Stimulated activated CD8-positive, alpha-beta memory T cell treated with anti-CD3 and anti-CD28 coated beads, Interleukin-4, amount 100 ng/mL, for 48 hours (primary cell): ENCODE measurements at places on chromosomes 2 and 18.

DNA sequence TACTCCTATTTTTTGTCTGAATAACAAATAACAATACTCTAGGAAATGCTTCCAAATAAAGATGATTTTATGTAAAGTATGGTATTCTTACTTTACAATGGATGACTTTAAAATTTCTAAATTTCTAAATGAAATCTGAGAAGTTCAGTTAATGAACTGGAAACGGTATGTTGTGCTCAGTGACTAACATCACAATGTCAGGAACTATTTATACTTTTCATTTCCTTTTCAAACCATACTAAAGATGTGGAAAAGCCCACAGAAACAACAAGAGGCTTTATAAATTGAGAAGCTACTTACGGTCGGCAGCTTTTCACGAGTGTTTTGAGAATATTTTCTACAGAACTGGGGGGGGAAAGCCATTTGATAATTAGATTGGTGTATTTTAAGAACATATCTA is 31.1 kb downstream of the PSME4 start:
- DNase-seq = no peak

DNA sequence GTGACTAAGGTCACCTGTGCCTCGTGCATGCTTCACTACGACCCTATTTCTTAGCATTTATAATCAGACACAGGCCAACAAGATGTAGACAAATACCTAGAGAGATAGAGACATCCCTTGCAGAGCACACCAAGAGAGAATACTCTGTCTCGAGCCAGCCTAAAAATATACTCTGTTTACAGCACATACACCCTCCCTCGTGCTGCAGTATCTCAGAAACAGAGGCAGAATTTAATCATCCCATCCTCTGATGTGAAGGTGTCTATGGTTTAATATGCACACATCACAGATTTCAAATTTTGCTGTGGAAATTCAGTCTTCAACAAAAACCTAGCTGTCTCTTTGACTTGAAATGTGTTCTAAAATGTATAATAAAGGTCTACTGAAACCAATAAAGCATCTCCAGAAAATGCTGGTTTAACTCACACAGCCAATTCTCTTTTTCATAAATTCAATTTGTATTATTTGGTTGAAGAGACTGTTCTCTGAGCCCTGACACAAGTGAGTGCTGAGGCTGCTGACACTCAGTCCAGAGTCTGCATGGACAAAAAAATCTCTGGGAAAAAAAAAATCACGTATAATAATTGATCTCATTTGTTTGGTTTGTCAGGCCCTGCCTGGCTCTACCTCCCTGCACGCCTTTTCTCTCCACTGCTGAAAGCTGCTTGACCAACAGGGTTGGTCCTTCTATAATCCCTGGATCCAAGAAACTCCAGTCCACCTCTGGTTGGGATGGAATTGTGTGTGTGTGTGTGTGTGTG is 142.0 kb upstream of the FSHR start:
- DNase-seq = no peak

- DNase-seq = no peak
These were observed 107.8 kb downstream of the GFPT1 start for GRCh38 chr2:69279211-69279610.

- DNase-seq = no peak
These were observed 20.8 kb downstream of the BAZ2B start for GRCh38 chr2:159595410-159596046.

GRCh38 chr18:58139459-58140386 is 95.7 kb downstream of the NEDD4L start:
- DNase-seq = no peak

DNA sequence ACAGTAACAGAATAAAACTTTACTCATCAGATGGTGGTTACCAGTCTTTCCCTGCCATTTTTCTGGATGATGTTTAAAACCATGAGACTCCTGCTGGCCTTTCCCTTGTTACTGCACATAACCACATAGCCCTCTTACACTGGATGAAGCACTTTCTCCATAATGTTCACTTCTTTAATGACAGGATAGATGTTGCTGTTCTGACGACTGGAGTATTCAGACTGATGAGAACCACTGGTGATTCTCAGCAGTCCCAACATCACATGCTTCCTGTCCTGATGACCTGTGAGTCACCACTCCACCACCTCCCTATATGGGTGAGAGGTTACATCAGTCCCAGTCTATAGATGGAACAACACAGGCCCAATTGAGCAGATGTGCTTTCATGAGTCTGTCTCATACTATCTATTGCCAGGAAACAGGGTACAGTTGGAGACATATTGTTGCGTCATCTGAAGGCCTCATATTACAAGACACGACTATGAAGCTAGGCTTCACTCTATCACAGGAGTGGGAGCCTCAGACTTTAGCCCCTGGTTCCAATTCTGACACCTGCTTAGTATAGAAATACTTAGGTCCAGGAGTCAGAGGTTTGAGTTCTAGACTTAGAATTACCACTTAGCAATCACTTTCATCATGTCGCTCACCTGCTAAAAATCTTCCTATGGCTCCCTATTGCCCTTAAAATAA is 145.7 kb upstream of the KLF7 start:
- DNase-seq = peak; percentile 59

DNA sequence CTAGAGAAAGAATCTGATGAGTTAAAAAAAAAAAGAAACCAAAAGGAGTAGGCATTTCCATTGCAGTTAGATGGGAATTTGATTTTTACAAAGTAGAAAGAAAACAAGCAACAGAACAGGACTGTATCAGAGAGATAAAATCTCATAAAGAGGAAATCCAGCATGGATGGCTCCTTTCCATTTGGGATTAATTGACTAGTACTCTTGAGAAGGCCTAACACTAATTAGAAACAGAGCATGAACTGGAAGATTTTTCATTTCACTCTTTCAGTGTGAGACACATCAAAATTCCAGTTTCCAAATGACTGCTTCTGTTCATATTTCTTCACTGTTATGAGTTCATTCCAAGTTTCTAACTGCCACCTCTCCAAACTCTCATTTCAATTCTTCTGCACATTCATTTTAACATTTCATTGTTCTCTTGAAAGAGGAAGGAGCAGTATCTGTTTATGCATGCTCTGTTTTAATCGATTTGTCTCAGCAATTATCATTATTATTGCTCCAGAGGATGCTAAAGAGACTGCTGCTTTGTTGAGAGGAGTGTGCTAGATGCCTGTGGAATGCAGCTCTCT is 108.8 kb upstream of the PIEZO2 start:
- DNase-seq = no peak

GRCh38 chr18:3726238-3726951 is 276.4 kb downstream of the TGIF1 start:
- DNase-seq = no peak

- no peak for DNase-seq
These were observed 11.9 kb downstream of the CIB4 start for GRCh38 chr2:26629346-26629630.

- DNase-seq = no peak
These were observed 27.6 kb upstream of the SLC40A1 start for GRCh38 chr2:189608170-189608569.

DNA sequence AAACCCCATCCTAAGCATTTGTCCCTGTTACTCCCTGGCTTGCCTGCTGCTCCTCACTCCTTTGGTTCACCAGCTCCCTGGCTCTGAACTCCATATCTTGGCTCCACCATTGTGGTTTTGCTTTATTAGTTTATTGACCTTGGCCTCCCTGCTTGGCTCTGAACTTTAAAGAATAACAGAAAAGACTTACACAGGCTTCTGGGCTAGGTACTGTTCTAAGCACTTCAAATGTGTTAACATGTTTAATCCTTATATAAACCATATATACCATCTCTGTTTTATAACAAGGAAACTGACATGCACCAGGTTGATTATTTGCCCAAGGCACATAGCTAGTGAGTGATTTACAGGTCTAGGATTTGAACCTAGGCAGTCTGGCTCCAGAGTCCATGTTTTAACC is 149.7 kb upstream of the CAPN13 start:
- no peak for DNase-seq
